ENCODE measurements at places on chromosomes 16 and 17. TPM values are rescaled to one million over a fixed set of nuclear protein-coding genes. Genes with fewer than 3 reads are reported as not detected.

- DNase-seq, result no peak
Observed at GRCh38 chr16:22296225-22297113, 740 bp upstream of the POLR3E start.

DNA sequence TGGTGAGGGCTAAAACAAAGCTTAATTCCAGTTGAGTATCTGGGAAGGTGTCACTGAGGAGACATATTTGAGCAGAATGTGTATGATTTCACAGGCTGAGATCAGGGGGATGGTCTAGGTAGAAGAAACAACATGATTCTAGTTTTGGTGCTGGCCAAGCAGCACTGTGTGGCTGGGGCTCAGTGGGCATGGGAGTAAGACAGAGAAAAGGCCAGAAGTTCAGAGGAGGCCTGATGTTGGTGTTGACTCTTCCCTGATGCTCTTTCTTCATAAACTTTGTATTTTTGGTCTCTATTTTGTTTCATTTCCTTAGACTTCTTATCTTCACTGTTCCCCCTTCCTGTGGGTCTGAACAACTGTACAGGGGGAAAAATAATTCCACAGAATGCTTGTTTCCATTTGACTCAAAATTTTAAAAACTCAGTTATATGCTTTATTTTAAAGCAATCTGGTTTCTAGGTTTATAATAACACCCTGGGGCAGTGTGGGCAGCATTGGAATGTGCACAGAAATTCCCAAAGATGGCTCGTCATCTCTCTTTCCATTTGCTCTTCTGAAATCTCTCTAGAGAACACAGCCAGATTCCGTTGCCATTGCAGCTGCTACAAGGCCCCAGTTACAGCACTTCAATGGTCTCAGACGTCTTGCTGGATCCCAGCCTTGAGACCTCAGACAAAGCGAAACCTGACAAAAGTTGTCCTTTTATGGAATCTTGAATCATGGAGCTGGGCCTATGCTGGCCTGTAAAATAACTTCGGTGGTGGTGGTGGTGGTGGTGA lies 68.3 kb downstream of the SNX11 start:
- no peak for DNase-seq

DNA sequence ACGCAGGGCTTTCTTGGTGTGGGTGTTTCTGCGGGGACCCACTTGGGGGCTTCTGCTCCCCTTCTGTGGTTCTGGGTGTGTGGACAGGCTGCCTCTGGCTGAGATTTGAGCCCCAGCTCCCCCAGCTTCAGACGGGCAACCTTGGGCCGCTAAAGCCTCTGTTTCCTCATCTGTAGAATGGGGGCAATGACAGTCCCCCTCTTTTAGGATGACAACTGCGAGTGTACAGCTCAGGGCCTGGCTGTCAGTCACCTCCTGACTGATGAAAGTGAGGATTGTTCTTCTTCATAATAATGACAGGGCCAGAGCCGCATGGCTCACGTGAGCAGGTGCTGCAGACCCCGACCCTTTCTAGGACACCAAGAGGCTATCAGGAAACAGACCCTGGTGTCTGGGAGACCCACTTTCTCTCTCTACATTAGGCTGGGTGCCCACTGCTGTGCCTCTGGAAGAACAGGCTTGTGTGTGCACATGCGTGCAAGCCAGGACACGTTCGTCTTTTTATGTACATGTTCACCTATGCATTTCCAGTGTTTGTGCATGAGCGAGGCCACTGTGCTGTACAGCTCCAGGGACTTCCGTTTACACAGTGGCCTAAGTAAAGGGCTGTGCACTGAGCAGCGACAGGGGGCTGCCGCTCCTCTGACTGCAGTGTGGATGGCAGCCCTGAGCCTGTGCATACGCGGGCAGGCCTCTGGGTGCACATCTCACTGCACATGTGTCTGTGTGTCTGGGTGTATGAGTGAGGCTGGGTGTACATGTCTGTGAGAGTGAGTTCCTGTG lies 4.6 kb downstream of the SPNS3 start:
- no peak for DNase-seq

DNA sequence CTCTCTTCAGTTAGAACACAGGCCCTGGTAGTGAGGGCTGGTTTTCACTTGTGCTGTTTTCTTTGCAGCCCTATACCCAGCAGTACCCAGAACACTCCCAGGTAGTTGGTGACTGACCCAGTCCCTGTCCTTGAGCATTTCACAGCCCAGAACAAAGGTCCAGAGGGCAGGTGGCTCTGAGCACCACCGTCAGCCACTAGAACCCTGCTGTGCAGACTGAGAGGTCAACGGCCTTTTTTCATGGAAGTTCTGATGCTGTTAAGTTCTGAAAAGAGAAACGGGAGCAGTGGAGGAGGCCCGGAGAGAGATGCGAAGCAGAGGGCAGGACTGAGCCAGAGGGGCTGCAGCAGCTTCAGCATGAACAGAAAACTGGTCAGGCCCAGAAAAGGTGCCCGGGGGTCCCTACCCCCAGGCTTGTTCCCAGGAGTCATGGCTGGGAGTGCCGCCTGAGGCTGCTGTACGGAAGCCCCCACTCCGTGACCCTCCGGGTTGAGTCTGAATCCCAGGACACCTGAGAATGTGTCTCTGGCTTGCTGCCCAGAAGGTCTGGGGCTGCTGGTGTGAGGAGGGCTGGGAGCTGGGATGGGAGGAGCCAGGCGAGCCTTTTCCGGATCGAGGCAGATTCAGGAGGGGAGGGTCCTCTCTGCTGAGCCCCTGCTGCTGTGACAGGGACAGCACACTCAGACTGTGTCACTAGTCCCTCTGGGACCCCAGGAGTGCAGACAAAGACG lies 8.7 kb downstream of the ZNF276 start:
- DNase-seq, result no peak

GRCh38 chr17:47239967-47240651 lies 13.5 kb upstream of the ITGB3 start:
- DNase-seq, result no peak

- peak; percentile 33 for DNase-seq
Observed at GRCh38 chr17:46841561-46842379, 9.6 kb upstream of the WNT9B start.

Gene CMTM2
- total RNA-seq, result not detected

Gene PLA2G10
- not detected for total RNA-seq

- DNase-seq, result no peak
Observed at GRCh38 chr17:44628243-44629188, 27.8 kb upstream of the MEIOC start.

Gene MYH11
- 0.29 TPM for total RNA-seq

Gene GUCY2D
- 0.08 TPM for total RNA-seq

Gene TMC7
- total RNA-seq, result not detected

Gene INCA1
- not detected for total RNA-seq

- no peak for DNase-seq
Observed at GRCh38 chr17:78510141-78511075, 66.8 kb downstream of the DNAH17 start.

DNA sequence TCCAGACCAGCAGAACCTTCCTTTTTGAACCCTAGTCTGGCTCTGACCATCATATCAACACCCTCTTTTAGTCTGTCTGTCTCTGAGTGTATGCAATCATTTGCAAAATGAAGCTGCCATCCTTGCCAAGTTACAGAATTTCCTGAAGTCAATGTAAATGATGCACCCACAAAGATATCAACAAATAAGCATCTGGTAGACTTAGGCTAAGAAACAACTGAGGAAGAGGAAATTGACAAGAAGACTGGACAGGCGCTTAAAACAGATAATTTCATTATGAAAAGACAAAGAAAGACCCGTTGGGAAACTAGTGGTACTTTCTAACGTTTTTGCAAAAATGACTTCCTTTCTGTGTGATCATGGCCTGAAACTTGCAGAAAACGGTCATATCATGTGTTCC lies 24.7 kb upstream of the CIITA start:
- DNase-seq, result no peak

DNA sequence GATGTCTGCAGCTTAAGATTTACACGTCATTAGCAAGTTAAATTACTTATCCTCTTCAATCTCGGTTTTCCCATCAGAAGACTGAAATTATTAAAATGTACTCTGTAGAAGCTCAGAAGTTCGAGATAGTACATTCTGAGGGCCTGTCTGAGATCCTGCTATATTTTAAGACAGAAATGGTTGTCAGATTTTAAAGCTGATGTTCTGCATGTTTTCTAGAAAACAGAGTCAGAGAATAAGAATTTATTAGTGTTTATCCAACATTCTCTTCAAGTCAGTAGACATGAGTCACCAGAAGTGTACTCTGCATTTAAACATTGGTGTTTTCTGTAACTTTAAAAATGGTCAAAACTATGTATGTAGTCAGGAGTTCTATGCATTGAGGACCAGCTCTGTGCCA lies 155.2 kb upstream of the MYOCD start:
- no peak for DNase-seq

Gene CYGB
- not detected for total RNA-seq

Gene GDPD1
- 3.2 TPM for total RNA-seq

Gene EMC8
- 40.1 TPM for total RNA-seq

Gene CDT1
- total RNA-seq, result 1.3 TPM

Gene PIMREG
- total RNA-seq, result not detected

DNA sequence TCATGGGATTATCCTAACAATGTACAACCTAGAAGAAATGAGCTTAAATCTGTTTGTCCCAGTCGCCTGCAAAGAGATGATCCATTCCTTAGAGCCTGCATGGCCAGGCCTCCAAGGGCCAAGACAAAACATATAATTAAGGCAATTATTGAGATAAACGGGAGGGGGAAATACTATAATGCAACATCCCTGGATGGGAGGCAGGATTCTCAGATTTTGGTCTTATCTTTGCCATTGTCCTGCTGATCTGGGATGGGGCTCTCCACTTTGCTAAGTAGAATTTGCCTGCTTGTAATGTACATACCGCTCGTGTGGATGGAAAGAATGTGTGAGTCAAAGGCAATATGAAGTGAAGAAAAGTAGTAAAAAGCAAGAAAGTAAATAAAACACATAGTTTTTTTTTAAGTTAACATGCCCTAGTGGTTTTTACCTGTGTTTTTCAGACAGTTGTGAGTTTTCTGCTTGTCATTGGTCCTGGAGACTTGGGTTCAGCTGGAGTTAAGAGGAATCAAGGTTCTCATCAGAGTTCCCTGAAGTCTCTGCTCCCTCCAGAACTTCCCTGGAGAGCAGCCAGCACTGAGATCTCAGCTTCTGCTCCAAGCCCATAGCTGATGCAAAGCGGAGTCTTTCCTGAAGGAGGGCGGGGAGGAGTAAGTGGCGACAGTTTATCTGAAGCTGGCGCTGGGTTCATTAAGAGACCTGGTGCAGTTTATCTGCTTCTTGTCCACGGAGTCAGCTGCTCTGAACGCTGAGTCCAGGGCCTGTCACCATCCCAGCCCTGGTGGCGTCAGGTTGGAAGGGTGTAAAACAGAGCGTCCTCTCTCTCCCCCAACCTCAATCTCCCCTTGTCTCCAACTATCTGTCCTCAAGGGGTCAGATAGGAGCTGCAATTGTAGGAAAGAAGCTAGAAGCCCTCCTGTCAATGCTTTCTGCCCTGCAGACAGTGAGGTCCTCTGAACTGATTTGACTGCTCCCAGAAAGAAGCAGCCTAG lies 30.1 kb downstream of the HOXB1 start:
- DNase-seq, result no peak

- DNase-seq, result no peak
Observed at GRCh38 chr16:78577630-78578029, 478.2 kb downstream of the WWOX start.

Gene ST6GALNAC2
- total RNA-seq, result 2.2 TPM

DNA sequence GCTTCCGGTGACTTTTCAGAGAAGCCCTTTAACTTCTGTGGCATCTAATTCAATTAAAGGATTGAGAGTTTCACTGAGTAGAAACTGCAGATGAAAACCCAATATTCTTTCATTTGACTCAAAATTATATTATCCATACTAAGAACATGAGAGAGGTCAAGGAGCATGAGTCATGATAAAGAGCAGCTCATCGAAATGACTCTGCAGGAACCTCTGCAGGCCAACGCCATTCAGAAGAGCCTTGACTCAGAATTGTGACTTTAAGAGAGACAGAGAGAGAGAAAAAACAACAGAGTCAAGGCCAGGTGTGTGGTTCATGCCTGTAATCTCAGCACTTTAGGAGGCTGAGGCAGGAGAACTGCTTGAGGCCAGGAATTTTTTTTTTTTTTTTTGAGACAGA lies 417.2 kb upstream of the XYLT1 start:
- DNase-seq, result no peak

GRCh38 chr17:36807496-36808179 lies 129.6 kb upstream of the LHX1 start:
- DNase-seq, result no peak

GRCh38 chr17:82972836-82973372 lies 106.5 kb upstream of the METRNL start:
- no peak for DNase-seq

GRCh38 chr16:56868175-56868574 lies 3.2 kb downstream of the SLC12A3 start:
- DNase-seq, result no peak

- DNase-seq, result no peak
Observed at GRCh38 chr16:13672196-13672595, 247.8 kb upstream of the ERCC4 start.

DNA sequence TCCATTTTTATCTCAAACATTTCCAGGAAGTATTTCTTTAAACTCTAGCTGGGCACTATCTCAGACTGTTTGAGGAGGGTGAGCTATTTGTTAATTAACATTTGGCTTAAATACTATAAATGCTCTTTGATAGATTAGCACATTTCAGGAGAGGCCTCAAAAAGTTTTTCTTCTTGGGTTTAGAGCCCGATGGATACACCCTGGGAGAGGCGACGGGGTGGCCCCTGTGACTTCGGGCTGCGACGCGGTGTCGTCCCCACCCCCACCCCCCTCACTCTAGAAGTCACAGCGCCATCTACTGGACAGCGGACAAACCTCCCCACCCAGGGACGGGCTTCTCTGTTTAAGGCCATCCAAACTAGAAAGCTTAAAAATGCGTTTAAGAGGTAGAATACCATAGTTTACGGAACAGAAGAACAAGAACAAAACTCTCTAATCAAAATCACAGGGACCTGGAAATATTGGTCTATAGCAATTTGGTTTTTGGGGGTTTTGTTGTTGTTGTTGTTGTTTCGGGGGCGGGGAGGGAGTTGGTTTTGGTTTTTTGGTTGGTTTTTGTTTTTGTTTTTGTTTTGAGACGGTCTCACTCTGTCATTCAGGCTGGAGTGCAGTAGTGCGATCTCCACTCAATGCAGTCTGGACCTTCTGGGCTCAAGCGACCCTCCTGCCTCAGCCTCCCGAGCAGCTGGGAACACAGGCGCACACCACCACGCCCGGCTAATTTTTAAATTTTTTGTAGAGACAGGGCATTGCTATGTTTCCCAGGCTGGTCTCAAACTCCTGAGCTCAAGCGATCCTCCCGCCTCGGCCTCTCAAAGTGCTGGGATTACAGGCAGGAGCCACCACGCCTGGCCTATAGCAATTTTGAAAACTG lies 254.4 kb downstream of the C16orf95 start:
- peak; percentile 24 for DNase-seq

Gene DPEP2
- 51.2 TPM for total RNA-seq

Gene TP53TG3
- total RNA-seq, result not detected

All from T-helper 17 cell (primary cell).